ENCODE measurements at places on chromosomes 16 and 17.

DNA sequence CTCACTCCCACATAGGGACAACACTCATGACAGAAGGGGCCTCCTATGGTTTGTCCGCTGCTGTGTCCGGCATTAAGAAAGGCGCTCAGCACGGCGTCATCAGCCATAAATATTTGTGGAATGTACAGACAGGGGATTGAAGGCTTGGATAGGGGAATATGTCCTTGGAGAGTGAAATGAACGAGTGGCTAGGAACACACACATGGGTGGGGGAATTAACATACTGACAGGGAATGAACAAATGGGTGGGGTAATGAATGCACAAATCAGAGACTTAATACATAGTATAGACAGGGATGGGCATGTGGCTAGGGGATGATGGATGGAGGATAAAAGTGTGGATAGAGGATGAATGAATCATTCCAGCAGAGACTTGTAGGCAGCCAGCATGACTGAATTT lies 154.0 kb upstream of the HSBP1 start:
- DNase-seq = no peak

DNA sequence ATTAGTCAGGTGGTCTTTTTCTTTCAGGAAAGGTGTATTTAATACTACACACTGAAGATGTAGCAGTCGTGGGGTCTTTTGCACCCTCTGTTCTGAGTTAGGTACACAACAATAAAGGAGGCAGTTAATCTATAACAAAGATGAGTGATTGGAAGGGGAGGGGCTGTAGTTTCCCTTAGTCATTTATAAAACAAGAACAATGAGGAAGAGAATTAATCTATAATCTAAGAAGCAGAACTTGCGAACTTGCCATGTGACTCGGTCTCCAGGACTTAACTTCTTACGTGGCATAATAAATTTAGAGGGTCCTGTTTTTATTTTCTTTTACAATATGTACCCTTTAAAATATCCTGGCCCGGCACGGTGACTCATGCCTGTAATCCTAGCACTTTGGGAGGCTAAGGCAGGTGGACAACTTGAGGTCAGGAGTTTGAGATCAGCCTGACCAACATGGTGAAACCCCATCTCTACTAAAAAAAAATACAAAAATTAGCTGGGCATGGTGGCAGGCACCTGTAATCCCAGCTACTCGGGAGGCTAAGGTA lies 8.6 kb upstream of the APPBP2 start:
- no peak for DNase-seq

- no peak for DNase-seq
Measured at GRCh38 chr17:45912319-45912718, 18.0 kb downstream of the MAPT start.

GRCh38 chr17:31653691-31654090 lies 205.4 kb downstream of the COPRS start:
- DNase-seq = no peak

- no peak for DNase-seq
Measured at GRCh38 chr17:15777717-15778116, 45.6 kb downstream of the TBC1D26 start.

GRCh38 chr17:70343114-70343513 lies 173.8 kb downstream of the KCNJ2 start:
- no peak for DNase-seq

GRCh38 chr16:8286348-8286747 lies 304.0 kb downstream of the TMEM114 start:
- DNase-seq = no peak
